HS-5 (cell line): ENCODE measurements at places on chromosomes 13 and 19.

GRCh38 chr19:30504272-30504671 lies 132.1 kb downstream of the ZNF536 start:
- DNase-seq = no peak

DNA sequence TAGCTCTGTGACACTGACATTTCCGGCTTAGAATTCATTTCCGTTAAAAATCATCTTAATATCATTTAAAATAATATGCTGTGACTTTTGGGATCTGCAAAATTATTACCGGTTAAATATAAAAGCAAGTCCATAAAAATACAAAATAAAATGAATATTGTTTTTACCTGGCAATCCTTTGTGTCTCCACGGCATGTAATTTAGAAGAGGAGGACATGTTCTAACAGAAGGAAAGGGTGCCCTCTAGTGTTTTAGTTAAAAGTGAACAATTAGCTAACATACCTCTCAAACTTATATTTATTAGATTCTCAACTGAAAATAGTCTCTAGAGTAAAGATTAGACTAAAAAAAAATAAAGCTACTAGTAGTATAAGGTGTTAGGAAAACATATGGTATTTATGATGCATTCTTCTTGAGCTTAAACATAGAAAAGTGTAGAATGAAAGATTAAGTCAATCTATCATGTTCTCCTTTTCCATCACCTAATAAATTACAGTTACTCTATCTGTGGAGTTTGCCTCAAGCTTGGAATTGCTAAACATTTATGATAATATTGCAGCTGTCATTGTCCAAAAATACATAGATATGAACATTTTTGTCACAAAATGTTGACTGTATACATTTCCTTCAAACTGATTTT lies 676.7 kb upstream of the SPRY2 start:
- DNase-seq = peak; percentile 13

DNA sequence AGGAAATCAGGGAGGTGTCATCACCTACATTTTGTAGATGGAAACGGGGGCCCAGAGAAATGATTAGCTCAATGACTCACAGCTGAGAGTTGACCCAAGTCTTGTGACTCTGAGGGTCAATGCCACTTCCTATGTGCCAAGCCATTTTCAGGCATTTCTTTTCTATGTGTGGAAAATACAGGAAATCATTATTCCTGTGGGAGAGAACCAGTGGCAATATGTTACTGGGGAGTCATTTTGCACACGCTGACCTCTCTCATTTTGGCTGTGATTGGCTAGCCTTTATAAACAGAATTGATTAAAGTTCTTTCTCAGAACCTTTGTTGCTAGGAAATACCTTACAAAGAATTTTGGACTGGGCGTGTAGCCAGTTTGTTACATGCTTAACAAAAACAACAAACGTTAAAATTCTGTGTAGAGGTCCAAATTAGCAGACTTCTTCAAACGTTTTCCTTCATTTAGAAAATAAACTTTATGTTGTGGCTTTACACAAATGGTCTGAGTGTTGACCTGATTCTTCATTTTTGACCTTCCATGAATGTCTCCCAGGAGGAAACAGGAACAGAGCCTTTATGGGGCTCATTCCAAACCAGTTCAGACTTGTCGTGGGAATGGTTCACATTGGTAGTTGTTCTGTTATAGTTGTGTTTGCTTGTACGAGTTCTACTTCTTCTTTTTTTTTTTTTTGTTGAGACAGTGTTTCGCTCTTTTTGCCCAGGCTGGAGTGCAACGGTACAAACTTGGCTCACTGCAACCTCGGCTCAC lies 11.4 kb downstream of the PCCA start:
- DNase-seq = peak; percentile 32

- peak; percentile 32 for DNase-seq
Observed at GRCh38 chr13:50713523-50714248, 129.8 kb downstream of the DLEU7 start.

DNA sequence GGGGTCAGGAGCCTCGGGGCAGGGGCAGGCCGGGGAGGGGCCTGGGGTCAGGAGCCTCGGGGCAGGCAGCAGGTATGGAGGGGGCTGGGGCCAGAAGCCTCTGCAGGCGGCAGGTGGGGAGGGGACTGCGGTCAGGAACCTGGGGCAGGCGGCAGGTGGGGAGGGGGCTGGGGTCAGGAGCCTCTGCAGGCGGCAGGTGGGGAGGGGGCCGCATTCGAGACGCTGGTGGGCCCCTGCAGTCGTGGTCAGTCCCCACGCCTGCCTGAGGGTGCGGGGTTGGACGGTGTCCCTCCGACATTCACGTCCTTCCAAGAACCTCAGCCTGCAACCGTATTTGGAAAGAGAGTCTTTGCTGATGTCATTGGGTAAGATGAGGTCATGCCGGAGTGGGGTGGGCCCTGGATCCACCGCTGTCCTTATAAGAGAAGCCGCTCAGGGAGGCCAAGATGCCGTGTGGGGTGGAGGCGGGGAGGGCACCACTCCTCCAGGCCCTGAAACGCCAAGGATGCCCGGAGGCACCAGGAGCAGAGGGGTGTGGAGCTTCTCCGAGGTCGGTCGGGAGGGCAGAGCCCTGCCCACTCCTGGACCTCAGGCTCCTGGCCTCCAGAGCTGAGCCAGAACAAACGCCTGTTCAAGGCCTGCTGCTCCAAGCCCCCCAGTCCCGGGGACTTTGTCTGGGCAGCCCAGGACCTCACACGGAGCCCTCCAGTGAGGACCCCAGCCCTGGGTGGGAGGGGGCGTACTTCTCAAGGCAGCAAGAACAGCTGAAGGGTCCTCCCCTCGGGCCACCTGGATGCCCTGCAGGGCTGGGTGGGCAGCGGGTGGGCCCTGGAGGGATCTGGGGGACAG lies 30.1 kb downstream of the PIP5K1C start:
- no peak for DNase-seq

GRCh38 chr19:32166238-32166637 lies 179.2 kb upstream of the ZNF507 start:
- DNase-seq = no peak

GRCh38 chr19:29089315-29089870 lies 123.6 kb downstream of the UQCRFS1 start:
- no peak for DNase-seq

DNA sequence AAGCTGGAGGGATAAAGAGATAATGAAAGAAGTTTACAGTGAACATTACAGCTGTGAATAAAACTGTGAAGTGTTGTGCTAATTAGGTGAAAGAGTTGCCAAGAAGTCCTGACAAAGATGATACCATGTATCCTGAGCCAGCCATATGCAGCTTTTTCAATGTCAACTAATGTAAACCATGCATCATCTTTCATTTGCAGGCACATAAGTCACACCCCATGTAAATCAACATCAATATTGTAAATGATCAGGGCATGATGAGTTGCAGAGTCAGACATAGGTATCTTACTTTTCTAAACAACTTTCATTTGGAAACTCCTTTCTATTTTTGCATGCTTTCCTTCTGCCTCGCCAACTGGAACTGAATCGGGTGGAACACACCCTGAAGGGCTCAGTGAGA lies 569.1 kb downstream of the TBC1D4 start:
- DNase-seq = no peak

DNA sequence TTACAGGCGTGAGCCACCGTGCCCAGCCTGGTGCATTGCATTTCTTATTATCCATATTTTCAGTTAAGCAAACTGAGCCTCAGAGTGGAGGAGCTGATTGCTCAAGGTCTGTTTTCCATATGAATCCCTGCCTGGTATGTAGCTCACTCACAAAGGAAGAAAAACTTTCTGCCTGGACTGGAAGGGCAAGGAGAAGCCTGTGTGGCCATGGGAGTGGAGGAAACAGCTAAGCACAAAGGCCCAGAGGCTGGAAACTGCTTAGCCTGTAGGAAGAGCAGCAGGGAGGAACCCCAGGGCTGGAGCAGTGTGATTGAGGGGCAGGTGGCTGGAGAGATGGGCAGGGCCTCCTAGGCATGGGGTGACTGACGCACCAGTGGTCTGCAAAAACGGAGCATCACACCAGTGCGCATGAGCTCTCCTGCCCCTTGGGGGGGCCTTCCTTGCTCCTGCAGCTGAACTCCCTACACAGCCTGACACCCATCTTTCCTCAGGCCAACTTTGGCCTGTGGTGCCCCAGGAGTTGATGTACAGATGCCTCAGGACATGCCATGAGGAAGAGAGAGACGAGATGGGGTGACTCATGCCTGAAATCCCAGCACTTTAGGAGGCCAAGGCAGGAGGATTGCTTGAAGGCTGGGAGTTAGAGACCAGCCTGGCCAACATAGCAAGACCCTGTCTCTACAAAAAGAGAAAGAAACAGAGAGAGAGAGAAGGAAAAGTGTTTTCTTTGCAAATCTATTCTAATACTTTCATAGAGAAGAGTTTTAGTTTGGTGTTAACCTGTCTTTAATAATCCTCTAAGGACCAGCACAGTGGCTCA lies 2.8 kb upstream of the HNRNPM start:
- DNase-seq = no peak

- no peak for DNase-seq
Observed at GRCh38 chr13:108283110-108283509, 13.6 kb downstream of the TNFSF13B start.

- DNase-seq = no peak
Observed at GRCh38 chr13:36673838-36674326, at the start of gene SERTM1. SERTM1 (plus strand) TSS chr13:36674020; CDS start chr13:36695079, 21,059 bp downstream.

GRCh38 chr19:17394891-17395415 lies 957 bp upstream of the CCDC194 start:
- no peak for DNase-seq

DNA sequence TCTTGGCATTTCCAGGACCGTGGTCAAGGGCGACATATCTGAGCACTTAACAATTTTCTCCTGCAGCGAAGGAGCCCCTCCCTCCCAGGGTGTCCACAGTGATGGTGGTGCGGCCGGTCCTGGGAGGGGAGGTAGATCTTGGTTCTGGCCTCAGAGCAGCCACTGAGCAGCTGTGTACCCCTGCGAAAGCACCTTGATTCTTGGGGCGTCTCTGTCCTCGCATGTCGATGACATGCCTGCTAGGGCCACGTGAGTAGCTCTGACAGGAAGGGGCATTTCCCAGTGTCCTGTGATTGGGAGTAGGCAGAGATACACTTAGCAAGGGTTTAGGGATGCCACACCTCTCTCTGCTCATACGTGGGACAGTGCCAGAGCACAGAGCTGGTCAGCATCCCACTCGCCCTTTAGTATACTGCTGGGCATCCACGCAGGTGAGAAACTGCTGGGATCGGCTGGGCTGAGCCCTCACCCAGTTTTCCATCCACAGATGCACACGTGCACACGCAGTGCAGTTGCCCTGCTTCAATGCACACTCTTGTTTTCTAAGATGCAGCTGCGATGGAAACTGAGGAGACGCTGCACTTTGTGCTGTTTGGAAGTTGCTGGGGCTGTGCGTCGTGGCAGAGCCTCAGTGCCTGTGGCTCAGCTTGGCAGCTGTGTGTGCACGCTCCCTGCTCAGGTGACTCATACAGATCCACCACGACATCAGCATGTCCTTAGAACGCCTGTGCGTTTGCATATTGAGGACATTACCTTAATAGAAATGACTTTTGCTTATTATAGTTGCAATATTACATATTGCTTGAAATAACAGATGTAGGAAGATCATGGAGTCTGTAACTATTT lies 66.8 kb downstream of the TEX29 start:
- no peak for DNase-seq
